ENCODE measurements at places on chromosomes 3 and 15. TPM values are rescaled to one million over a fixed set of nuclear protein-coding genes. Genes with fewer than 3 reads are reported as not detected.

GRCh38 chr3:64748244-64748904, 60.6 kb upstream of the ADAMTS9 start:
- DNase-seq, result no peak

DNA sequence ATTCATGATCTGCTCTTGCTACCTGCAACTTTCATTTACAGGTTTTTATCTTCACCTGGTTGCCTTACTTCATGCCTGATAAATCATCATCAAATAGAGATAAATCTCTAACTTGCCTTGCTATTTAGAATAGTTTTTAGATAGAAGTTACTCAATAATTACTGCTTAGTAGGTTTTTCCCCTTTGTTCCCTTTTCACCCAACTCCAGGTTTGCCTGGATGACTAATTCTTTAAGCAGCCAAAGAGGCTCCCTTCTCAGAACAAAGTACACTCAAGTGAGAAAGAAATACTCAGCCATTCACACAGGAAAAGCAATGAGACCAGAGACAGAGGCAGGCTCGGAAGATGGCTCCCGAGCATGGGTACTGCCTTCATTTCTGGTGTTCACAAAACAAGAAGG, 268.1 kb upstream of the CRBN start:
- DNase-seq, result no peak

DNA sequence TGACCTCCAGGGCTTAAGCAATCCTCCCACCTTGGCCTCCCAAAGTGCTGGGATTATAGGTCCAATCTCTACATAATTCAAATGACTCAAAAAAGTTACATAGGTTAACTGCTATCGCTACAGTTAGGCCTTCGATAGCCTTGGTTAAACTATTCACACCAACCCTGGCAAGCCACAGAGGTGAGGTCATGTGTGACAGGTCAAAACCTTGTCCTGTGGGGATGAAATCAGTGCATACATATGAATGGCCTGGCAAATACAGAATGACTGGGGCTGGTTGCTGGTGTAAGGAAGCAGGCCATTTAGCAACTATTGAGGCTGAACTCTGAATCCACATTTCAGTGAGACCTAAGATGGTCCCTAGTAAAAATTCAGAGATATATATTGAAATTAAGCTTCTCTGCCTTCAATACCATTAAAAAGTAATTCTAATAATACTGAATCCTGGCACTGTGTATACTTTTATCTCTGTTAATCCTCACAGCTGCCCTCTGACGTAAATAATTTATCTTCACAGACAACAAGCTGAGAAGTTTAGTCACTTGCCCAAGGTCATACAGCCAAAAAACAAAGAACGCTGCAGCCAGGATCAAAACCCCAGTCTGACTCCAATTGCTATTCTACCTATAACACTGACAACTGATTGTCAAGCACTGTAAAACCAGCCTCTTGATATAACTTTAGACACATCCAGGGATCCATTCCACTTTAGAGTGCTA, 35.3 kb downstream of the MKRN2 start:
- DNase-seq, result no peak

GRCh38 chr15:63023351-63023945, 19.1 kb upstream of the TPM1 start:
- no peak for DNase-seq

GRCh38 chr15:89781891-89782618, 5.9 kb downstream of the MESP2 start:
- no peak for DNase-seq

- no peak for DNase-seq
These were observed 374.0 kb upstream of the CBLB start for GRCh38 chr3:106242781-106243180.

DNA sequence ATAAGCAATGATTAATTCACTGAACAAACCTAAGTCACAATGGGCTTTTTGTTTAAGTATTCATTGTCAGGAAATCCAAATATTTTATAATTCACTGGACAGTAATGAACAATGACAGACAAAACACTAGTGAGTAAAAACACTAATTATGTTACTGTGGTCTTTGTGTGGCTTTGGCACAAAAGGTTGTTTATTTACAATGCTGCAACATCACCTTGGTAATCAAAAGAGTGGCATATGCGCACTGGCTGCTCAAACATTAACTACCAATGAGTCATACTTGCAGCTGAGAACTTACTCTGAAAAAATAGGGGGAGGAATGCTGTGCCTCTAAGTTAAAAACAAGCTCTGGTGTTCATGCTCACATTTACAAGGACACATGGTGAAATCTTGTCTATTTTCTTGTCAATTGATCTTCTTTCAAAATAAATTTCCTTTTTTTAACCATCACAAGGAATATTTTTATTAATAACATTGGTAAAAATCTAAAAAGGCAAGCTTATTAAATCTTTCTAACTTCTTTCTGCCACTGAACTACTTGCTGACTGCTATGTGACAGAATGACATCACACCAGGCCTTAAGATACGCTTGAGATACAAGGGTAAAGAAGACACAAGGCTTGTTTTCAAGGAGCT, 85.2 kb upstream of the PPIB start:
- DNase-seq, result peak; percentile 13

DNA sequence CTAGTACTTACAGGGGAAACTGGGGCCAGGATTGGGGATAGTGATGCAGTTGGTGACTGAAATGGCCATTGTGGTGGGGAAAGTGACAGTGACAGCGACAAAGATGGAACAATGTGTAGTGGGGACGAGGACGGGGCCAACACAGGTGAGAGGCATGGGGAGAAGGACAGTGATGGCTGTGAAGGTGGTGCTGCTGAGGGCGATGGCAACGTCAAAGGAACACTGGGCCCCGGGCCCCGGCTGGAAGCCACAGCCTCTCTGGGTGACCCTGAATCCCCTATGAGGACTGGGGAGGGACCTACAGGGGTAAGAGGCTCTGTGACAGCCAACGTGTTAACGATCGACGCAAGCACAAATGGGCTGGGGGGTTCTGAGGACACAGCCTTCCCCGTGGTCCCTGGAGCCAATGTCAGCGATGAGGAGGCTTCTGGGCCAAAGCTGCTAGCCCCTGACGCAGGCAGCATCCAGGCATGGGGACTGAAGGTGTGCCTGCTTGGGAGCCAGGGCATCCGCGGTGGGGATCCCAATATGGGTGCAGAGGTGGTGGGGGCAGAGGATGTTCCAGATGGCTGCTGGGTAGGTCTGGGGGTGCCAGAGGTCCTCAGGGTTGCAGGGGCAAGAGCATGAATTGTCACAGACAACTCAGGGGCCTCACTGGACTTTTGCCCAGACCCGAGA, 25.2 kb upstream of the GOLGA6C start:
- DNase-seq, result no peak

The ABHD17C gene
- total RNA-seq, result 6.5 TPM

The SLC24A5 gene
- not detected for total RNA-seq

The ITIH4 gene
- total RNA-seq, result 2.2 TPM

The GOLGA8Q gene
- total RNA-seq, result 0.29 TPM

The CFAP92 gene
- 0.48 TPM for total RNA-seq

The SLC6A11 gene
- not detected for total RNA-seq

The GMNC gene
- total RNA-seq, result not detected

The ELL3 gene
- total RNA-seq, result 1.2 TPM

Measured in activated naive CD4-positive, alpha-beta T cell treated with anti-CD3 and anti-CD28 coated beads for 36 hours (primary cell).